Lung (tissue), 17 donors: ENCODE measurements at places on chromosomes 16 and 17. TPM values are rescaled to one million over a fixed set of nuclear protein-coding genes. Genes with fewer than 3 reads are reported as not detected.

The TMEM220 gene
- polyA plus RNA-seq: 3.7 TPM

The CRHR1 gene
- not detected for polyA plus RNA-seq

The USH1G gene
- polyA plus RNA-seq: not detected

The C1QTNF8 gene
- 0.08 TPM for polyA plus RNA-seq

The HEATR9 gene
- polyA plus RNA-seq: 0.05 TPM

The GPR139 gene
- polyA plus RNA-seq: not detected

The ORC6 gene
- polyA plus RNA-seq: 3.4 TPM

DNA sequence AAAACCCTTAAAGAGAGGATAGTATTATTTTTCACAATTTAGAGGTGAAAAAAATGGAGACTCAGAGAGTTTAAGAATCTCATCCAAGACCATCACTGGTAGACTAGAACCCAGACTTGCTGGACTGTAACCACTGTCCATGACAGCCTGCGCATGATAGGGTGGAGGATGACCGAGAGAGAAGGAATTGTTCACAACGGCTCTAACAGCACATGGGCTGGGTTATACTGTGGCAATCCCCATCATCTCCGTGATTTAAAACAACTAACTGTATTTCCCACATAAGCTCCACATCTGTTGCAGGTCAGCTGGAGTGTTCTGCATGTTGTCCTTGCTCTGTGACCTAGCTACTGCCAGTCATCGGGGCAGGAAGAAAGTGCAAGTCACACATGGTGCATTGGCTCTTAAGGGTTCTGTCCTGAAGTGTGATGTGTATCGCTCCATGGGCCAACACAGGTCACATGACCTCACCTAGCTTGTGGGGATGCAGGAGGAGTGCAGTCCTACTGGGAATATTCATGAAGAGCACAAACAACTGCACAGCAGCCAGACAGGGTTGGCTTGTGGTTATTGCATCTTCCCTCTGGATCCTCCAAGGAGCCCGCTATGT, 131.2 kb upstream of the MPHOSPH6 start:
- no peak for DNase-seq

- DNase-seq: peak; percentile 79
These were observed 2.1 kb downstream of the CFAP20 start for GRCh38 chr16:58127033-58127556.

DNA sequence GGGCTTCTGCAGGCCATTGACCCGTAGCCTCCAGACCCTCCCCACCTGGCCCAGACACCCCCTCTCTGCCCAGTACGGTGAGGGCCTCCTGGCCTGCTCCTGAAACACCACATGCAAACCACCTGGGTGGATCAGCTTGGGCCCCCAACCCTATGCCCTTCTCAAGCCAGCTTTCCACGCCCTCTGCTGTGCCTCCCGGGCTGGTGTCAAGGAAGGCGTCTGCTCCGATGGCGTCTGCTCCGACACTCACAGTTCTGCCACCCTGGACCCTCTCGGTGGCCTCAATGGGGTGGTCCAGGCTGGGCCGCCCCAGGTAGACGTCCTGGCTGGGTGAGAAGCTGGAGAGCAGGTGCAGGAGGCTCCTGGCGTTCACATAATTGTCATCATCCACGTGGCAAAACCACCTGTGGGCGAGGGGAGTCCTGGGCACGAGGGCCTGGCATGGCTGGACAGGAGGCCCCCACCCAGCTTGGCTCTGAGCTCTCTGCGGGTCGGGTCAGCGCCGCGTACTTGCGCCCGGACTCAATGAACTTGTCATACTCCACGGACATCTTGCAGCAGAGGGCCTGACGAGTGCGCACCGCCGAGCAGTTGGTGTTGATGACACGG, 1.4 kb downstream of the RFNG start:
- DNase-seq: no peak

- no peak for DNase-seq
These were observed 467 bp upstream of the GDE1 start for GRCh38 chr16:19522397-19522732.

- DNase-seq: no peak
These were observed 12.5 kb downstream of the CEP295NL start for GRCh38 chr17:78890498-78890897.

DNA sequence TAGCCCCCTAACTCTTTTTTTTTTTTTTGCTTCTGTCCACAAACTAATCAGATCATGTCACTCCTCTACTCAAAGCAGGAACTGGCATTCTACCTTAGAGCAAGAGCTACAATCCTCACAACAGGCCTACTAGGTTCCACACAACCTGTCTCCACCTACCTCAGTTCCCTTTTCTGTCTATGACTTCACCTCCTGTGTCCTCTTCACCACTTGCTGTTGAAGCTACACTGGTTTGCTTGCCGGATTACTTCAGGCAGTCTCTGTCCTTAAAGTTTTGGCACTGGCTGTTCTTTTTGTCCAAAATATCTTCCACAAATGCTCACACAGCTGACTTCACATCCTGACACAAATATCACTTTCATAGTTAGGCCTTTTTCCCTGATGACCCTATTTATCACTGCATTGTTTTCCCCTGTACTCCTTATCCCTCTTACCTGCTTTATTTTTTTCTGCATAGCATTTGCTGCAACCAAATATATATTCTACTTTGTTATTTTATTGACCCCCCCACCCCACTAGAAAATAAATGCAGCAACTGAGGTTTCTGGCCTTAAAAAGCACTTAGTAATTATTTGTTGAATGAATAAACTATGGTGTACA, 72.0 kb downstream of the KANSL1 start:
- DNase-seq: no peak
